ENCODE measurements at places on chromosomes 2 and 18. TPM values are rescaled to one million over a fixed set of nuclear protein-coding genes. Genes with fewer than 3 reads are reported as not detected.

GRCh38 chr2:9071584-9072124, 68.2 kb upstream of the MBOAT2 start:
- no peaks in the 10 kb centered on the region for H3K36me3 ChIP-seq
- no peak overlapping the region for H3K27ac ChIP-seq
- H3K27me3 ChIP-seq = no peaks in the 10 kb centered on the region
- no peaks in the 10 kb centered on the region for H3K4me1 ChIP-seq
- no peak for DNase-seq

DNA sequence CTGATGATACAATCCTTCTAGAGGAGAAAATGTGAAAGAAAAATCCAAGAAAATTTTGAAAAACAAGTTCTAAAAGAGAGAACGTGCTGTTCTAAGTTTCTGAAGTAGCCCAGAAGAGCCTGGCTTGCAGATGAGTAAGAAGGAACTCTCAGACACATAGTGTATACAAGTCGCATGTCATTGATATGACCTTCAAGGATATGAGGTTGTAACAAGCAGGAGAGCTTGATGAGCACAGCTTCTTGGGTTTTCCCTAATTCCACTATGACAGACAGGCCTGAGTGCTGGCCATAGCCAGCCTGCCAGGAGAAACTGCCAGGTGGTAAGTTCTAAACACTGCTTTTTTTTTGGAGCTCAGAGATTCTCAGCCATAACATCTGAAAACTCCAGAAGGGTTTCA, 235.7 kb upstream of the SIX2 start:
- H3K27me3 ChIP-seq = no peaks in the 10 kb centered on the region
- H3K36me3 ChIP-seq = no peaks in the 10 kb centered on the region
- H3K4me1 ChIP-seq = peaks cover 4% of the 10 kb centered on the region
- H3K4me3 ChIP-seq = no peak overlapping the region
- DNase-seq = no peak

GRCh38 chr2:153476816-153477635, 1.5 kb downstream of the RPRM start:
- H3K36me3 ChIP-seq = no peaks in the 10 kb centered on the region
- DNase-seq = peak; percentile 30
- no peaks in the 10 kb centered on the region for H3K4me1 ChIP-seq
- no peak overlapping the region for H3K4me3 ChIP-seq
- H3K27me3 ChIP-seq = peaks cover 48% of the 10 kb centered on the region

DNA sequence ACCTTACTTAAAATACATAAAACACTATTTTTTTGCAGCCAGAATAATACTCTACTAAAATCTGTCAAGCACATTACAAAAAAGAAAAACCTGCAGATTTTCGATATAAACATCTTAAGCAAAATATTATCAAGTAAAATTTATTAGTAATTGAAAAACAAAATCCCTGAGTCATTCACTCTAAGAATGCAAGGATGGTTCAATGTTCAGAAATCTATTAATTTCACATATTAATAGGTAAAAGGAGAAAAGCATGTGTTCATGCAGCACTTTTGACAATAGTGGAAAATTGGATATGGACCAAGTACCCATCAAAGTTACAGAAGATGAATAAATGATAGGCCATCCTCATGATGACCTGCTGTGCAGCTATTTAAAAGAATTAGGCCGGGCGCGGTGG, 66.2 kb upstream of the OTOS start:
- no peaks in the 10 kb centered on the region for H3K27me3 ChIP-seq
- H3K36me3 ChIP-seq = no peaks in the 10 kb centered on the region
- no peaks in the 10 kb centered on the region for H3K4me1 ChIP-seq
- no peak overlapping the region for H3K4me3 ChIP-seq

DNA sequence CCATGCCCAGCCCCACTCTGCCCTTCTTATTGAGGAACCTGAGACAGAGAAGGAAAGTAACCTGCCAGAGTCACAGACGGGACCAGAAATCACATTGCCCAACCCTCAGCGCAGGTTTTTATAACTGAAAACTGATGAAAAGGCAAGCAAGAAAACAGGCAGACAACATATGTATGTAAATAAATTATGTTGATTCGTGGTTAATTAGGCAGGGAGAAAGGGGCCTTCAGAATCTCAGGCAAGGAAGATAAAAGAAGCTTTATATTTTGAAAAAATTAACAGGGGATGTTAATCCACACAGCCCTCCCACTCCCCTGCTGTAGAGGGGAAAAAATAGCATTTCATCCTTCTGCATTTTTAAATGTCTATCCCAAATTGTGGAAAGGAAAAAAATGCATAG, 378.5 kb downstream of the PIK3C3 start:
- no peak overlapping the region for H3K4me3 ChIP-seq
- no peak for DNase-seq
- no peaks in the 10 kb centered on the region for H3K27me3 ChIP-seq
- no peaks in the 10 kb centered on the region for H3K36me3 ChIP-seq

DNA sequence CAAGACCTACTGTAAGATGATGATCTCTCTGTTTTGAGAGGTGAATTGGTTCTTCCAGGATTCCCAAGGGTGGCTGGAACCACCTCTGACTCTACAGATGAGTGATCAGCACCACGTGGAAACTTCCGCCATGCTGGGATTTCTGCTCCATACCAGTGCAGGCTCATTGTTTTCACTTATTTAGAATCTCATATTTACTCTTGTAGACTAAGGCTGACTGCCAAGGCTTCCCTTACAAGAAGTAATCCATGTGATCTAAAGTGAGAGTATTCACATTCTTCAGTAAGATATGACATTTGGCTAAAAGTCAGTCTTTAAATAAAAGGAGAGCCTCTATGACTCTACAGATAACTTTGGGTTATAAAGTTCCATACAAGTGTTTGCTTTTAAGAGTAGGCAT, 322.9 kb upstream of the RAB12 start:
- no peak overlapping the region for H3K27ac ChIP-seq
- no peaks in the 10 kb centered on the region for H3K27me3 ChIP-seq
- H3K4me1 ChIP-seq = peaks cover 9% of the 10 kb centered on the region
- no peak overlapping the region for H3K4me3 ChIP-seq

DNA sequence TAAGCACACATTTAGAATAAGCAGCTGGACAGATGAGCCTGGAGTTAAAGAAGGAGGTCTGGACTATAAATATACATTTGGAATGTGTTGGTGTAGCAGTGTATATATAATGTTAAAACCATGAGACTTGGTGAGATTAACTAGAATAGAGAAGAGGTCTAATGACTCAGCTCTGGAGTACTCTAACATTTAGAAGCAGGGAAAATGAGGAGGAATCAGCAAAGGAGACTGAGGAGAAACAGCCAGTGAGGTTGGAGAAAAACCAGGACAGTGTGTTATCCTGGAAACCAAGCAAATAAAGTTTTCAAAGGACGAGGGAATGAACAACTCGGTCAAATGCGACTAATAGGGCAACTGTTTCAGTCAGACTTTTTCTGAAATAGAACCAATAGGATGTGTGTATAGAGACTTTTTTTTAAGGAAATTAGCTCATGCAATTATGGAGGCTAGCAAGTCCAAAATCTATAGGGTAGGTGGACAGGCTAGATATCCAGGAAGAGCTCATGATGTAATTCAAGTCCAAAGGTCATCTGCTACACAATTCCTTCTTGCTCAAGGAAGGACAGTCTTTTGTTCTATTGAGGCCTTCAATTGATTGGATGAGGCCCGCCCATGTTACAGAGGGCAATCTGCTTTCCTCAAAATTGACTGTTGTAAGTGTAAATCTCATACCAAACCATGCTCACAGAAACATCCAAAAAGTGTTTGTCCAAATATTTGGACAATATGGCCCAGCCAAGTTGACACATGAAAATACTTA, 10.8 kb upstream of the SESTD1 start:
- no peak overlapping the region for H3K4me3 ChIP-seq
- H3K36me3 ChIP-seq = no peaks in the 10 kb centered on the region
- H3K27ac ChIP-seq = no peak overlapping the region
- H3K4me1 ChIP-seq = no peaks in the 10 kb centered on the region
- DNase-seq = no peak

GRCh38 chr2:69770193-69770702, 28.3 kb downstream of the ANXA4 start:
- no peak overlapping the region for H3K4me3 ChIP-seq
- H3K27me3 ChIP-seq = no peaks in the 10 kb centered on the region
- no peak overlapping the region for H3K27ac ChIP-seq

DNA sequence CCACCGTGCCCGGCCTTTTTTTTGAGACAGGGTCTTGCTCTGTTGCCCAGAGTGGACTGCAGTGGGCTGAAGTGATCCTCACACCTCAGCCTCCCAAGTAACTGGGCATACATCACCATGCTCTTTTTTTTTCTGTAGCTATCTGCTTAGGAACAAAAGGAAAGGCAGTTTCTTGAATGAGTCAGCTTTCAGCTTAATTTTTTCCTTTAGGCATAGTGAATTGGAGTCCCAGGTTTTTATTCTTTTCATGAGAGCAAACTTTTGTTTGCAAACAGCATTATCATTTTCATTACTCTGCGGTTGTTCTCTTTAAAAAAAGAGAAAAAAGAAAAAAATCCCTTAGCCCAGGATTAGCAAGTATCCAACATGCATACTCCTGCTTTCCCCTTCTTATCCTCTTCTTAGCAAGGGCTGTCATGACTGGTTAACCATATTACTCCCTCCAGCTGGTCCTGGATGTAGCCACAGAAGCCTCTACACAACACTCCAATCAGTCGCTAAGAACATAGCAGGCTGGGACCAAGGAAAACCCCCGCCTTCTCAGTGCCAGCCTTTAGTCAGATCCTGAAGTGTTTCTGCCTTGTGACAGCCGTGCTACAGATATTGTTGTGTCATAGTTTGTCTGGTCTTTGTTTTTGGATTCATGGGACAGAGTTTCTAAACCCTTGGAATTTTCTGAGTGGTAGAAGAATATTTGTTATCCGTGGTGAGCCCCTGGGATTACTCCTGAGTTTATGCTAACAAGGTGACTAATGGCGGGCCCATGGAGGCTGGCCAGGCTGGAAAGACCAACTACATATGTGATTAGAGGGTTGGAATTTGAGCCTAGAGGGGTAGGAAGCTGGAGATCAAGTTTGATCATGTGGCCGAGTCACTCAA, 23.3 kb upstream of the ST3GAL5 start:
- H3K4me1 ChIP-seq = no peaks in the 10 kb centered on the region
- H3K27ac ChIP-seq = peak overlapping the region; percentile 67
- peak; percentile 24 for DNase-seq
- H3K27me3 ChIP-seq = no peaks in the 10 kb centered on the region
- H3K36me3 ChIP-seq = no peaks in the 10 kb centered on the region

PLEK gene
- 25.9 TPM for total RNA-seq

GRCh38 chr2:180695586-180696401, 284.6 kb upstream of the UBE2E3 start:
- no peaks in the 10 kb centered on the region for H3K4me1 ChIP-seq
- H3K27ac ChIP-seq = no peak overlapping the region
- H3K36me3 ChIP-seq = no peaks in the 10 kb centered on the region
- no peak for DNase-seq
- H3K4me3 ChIP-seq = no peak overlapping the region
- no peaks in the 10 kb centered on the region for H3K27me3 ChIP-seq

DNA sequence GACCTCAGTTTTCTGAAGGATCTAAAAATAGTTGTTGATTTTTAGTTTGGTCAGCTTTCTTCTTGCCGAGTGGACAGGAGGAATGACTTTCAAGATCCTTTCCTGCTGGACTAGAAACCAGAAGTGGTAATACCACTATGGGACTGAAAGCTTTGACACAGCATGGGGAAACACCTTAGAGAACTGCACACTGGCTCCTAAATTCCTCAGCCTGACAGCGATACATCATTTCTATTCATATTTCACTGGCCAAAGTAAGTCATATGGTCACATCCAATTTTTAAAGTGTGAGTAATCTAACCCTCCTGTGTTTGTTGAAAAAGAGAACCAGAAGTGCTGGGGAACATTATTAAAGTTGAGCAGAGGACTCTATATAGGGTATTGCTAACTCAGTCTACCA, 244.7 kb upstream of the MMADHC start:
- H3K4me1 ChIP-seq = peaks cover 1% of the 10 kb centered on the region
- no peak overlapping the region for H3K4me3 ChIP-seq
- no peak overlapping the region for H3K27ac ChIP-seq
- no peak for DNase-seq

GALR1 gene
- not detected for total RNA-seq

GRCh38 chr2:107589079-107589491, 237.6 kb upstream of the RGPD4 start:
- no peak overlapping the region for H3K4me3 ChIP-seq
- no peaks in the 10 kb centered on the region for H3K4me1 ChIP-seq

KYNU gene
- 18.7 TPM for total RNA-seq

- H3K4me1 ChIP-seq = peaks cover 10% of the 10 kb centered on the region
- no peak overlapping the region for H3K4me3 ChIP-seq
- DNase-seq = no peak
- H3K27me3 ChIP-seq = no peaks in the 10 kb centered on the region
- H3K27ac ChIP-seq = no peak overlapping the region
Observed at GRCh38 chr18:33673689-33674088, 95.7 kb downstream of the ASXL3 start.

DNA sequence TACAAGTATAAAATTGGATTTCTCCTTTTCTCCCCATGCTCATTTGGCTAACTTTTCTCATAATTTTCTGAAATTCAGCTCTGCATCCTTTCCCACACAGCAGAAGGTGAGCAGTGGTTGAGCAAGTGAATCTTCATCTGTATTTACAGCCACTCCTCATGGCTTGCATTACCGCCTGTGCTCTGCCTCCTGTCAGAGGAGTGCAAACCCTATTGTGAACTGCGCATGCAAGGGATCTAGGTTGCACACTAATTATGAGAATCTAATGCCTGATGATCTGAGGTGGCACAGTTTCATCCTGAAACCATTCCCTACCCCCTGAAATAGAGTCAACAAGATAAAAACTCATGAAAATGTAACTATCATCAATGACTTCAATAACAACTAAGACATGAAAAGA, 20.0 kb downstream of the ME2 start:
- H3K27me3 ChIP-seq = no peaks in the 10 kb centered on the region
- H3K4me1 ChIP-seq = no peaks in the 10 kb centered on the region
- H3K4me3 ChIP-seq = no peak overlapping the region
- no peak overlapping the region for H3K27ac ChIP-seq

DNA sequence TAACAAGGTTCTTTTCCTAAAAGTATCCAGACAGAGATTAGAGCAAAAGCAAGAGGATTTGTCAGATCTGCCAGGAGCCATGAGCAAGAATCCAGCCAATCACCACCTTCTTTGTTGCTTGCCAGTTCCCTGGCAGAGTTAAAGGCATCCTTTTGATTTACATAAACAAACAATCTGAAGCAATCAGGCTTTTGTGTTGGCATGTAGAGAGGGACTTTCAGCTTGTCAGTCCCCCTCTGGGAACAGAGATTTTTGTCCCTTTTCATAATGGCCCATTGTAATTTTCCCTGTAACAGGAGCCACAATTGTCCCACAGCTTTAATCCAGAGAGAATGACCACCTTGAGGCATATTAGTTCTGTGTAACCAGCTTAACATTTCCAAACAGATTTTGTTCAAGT, at the start of gene ERMN:
Gene ERMN, minus strand, starts transcription at position 39 of the 400 bp plus-strand sequence. CDS start 182 bp downstream, outside the sequence.
- no peaks in the 10 kb centered on the region for H3K36me3 ChIP-seq
- no peaks in the 10 kb centered on the region for H3K27me3 ChIP-seq
- no peaks in the 10 kb centered on the region for H3K4me1 ChIP-seq
- H3K4me3 ChIP-seq = no peak within 1 kb of the TSS
- no peak for DNase-seq
- H3K27ac ChIP-seq = no peak within 1 kb of the TSS

PLCL1 gene
- total RNA-seq = 4.0 TPM

- no peaks in the 10 kb centered on the region for H3K36me3 ChIP-seq
- H3K27me3 ChIP-seq = no peaks in the 10 kb centered on the region
- H3K4me3 ChIP-seq = no peak overlapping the region
- peak; percentile 20 for DNase-seq
- H3K4me1 ChIP-seq = no peaks in the 10 kb centered on the region
Observed at GRCh38 chr2:127634066-127634617, 11.8 kb upstream of the GPR17 start.

All from lung (tissue), 17 donors.